ENCODE measurements at places on chromosomes 1 and 21.

DNA sequence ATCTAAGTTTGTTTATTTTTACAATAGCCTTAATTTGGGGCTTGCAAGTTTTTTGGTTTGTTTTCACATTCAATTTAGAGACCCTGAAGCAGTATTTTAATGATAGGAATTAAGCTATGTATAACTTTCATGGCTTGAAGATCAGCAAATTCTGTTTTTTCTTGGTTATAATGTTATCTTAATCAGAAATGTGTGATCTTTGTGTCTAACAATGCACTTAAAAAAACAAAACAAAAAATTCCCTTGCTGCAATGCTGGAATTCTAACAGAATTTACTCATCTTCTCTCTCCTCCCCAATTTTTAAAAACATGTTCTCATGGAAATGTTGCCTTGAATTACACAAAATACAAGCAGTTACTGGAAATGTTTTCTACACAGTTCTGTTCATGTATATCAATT lies 113.1 kb downstream of the OLFML2B start:
- DNase-seq = no peak

DNA sequence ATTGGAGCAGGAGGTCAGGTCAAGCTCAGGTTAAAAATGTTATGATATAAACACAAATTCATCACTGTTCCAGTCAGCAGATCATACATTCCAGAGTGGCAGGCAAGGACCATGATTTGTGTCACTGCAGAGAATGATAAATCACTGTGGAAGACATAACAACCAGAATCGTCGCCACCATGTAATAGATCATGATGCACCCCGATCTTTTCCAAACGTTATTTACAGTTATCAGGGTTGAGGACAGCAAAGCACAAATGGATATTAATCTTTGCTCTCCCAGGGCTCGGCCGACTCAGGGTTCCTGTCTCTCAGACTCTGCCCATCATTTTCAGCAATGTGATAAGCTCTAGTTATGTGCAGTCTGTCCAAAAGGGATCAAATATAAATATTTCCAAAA lies 122.7 kb downstream of the ZBTB18 start:
- DNase-seq = no peak

DNA sequence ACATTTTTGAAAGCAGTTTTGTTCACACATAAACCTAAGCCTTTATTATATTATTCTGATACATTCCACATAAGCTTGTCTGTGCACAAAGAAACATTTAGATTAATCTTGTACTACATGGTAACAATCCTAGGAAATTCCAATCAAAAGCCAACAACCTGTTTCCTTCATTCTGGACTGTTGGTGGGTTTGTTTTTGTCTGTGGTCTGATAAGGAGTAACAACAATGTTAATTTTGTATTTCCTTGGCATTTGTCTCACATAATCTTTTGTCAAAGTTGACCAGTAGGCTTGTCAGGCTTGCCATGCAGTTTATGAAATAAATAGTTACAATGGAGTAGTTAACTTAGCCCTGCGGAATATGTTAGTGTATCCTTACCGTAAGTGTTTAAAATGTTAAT lies 183.3 kb downstream of the DHRS3 start:
- DNase-seq = no peak

- DNase-seq = no peak
These were observed 29.6 kb upstream of the RGS1 start for GRCh38 chr1:192545896-192546521.

GRCh38 chr21:29499734-29500343 lies 201.1 kb downstream of the BACH1 start:
- no peak for DNase-seq

DNA sequence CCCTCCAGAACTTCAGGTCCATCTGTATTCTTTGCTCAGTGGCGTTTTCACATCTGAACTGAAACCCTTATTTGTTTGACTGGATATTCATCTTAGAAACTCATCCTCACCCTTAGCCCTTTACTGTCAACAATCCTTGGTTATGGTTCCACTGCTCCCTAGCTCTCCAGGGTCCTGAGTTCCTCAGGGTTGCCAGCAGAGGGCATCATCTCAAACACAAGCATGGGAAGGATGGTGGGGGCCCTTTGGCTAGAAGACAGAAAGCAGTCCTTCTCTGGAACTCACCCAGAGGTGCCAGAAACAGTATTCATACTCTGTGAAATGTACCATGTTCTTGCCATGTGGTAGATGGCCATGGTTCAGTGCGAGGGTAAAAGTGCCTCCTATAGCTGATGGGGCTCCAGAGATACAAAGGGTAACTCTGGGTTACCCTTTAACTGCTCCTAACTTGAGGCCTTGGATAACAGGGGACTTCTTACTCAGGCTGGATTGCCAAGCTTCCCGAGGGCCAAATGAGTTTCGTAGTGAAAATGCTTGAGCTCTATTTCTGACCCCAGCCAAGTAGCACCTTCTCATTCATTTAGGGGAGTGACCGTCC lies 11.3 kb downstream of the NCSTN start:
- DNase-seq = no peak

DNA sequence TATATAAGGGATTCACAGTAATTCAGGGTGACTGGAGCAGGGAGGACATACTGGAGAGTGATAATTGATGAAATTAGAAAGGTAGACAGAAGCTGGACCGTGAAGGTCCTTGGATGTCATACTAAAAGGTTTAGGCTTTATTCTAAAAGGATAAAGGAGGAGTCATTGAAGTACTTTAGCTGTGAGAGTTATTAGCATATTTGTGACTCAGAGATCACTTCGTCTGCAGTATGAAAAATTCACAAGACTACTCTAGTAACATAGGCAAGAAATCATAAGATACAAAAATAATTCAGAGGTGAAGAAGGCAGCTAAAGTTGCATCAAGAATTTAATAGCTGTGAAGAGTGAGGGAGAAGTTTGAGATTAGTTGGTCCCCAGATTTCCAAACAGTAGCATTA lies 26.3 kb downstream of the KCNA3 start:
- no peak for DNase-seq

DNA sequence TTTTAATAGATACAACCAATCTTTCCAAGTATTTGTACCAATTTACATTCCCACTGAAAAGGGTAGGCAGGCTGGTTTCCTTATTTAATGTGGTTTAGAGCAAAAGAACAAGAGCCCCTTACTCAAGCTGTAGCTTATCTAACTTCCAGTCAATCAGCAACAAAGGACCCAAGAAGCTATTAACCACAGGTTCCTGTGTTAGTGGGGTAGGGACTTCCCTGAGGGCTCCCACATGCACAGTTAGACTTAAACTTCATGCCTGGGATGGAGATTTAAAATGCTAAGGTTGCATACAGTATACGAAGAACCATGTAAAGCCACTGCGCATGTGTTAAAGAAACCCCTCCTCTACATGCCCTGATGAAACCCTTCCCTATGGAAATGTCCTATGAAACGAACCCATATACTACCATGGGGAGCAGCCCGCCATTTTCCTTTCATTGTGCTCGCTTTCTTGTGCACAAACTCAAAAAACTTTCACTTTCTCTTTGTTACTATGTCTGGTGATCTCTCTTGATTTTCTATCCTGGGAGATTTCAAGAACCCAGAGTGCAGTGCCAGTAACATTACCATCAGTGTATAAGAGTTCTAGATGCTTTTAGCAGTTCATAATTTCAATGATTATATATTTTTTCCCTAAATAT lies 23.3 kb upstream of the ST6GALNAC5 start:
- no peak for DNase-seq

DNA sequence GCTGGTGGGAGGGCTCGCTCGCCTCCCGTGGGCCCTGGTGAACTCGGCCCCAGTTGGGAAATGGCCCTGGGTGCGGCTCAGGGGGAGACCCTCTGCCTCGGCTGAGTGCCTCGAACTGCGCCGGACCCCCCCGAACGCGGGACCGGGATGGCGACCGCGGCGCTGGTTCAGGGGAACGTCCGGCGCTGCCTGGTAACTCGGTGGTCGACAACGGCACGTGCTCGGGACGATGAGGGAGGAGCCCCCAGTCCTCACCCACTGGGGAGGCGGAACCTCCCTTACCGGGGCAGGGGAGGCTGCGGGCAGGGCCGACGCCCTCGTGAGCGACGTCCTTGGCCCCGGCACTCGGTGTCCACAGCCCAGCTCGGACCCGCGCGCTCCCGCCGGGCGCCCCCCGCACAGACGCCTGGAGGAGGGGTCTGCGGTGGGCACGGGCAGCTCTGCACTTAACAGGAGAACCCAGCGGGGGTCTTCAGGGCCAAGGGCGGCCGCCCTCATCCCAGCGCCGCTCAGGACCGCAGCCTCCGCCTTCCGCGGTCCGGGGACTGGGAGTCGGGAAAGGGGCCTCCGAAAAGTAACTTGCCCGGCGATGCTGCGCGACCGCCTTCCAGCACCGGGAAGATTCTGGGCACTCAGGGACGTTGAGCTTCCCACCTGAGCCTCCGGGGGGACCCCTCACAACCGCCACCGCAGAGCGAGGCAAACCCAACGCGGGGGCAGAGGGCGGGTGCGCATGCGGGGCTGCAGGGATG lies 1.7 kb downstream of the HES4 start:
- no peak for DNase-seq

DNA sequence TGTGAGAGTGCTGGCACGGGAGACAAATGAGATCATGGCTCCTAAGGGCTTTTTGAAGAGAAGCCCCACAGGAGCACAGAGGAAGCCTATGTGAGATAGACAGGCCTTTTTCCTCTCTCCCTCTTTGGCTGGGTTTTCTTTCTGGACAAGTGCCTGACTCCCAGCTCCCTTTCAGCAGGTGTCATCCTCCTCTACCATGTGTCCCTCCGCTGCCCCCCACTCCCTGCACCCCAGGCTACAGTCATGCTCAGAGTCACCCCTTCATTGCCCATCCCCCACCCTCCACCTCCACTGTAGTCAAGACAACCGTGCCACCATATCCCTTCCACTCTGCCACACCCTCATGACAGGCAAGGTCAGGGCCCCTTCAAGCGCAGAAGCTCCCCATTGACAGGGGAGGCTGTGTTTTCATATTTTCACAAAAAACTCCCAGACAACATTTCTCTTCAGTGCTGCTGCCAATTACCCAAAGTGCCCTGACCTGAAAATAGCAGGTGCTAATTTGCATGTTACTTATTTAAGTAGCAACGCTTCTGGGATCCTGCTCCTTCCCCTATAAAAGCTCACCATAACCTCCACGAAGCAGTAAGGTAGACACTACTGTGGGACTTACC lies 92.1 kb upstream of the IPO9 start:
- no peak for DNase-seq

GRCh38 chr1:89945852-89946476 lies 48.9 kb upstream of the ZNF326 start:
- no peak for DNase-seq

GRCh38 chr1:161781995-161782394 lies 15.9 kb downstream of the ATF6 start:
- DNase-seq = no peak

DNA sequence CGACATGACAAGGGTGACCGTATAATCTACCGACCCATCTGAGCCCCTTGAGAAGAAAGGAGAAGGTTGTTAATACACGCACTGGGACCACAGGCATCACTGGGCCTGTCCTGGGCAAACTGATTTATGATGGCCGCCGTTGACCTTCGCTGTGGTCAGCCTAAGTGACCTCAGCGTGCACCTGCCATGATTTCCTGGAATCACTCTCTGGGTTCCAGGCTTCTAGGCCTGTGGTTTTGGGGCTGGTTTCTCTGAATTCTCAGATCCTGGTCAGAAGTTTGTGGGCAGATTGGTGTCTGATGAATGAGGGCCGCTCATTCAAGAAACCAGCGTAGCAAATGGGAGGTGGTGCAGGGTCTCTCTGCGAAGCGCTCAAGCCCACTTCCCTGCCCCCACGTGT lies 64.0 kb downstream of the SIK1 start:
- no peak for DNase-seq

DNA sequence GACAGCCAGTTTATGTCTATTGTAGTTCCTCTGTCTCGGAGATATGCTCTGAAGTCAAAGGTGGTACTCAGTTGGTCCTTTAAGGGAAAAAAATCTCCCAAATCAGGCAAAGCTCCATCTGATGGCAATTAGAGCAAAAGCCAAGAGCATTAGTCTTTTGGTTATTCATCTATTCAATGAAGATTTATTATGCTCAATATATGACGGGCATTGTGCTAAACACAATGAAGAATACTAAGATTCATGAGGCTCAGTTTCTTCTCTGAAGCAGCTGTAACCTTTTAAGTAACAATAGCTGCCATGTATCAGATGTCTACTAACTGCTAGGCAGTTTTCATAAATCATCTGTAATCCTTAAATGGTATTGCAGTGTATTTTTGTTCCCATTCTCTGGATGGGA lies 47.6 kb upstream of the MROH9 start:
- DNase-seq = no peak

- no peak for DNase-seq
These were observed 30.4 kb upstream of the LBR start for GRCh38 chr1:225458222-225458631.

GRCh38 chr1:154879038-154879421 lies 8.9 kb upstream of the KCNN3 start:
- no peak for DNase-seq

DNA sequence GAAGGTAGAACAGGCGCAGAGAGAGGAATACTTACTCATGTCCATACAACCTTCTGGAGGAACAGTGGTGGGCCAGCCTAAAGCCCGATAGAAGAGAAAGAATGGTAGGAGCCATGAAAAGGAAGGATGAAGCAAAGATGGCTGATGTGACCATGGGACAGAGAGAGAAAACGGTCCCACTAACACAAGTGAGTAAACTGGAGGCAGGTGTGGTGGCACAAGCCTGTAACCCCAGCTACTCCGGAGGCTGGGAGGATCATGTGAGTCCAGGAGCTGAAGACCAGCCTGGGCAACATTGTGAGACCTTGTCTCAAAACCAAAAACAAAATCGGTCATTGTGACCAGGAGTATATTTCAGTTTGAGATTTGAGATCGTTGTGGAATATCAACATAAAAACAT lies 49.4 kb downstream of the C1orf198 start:
- DNase-seq = no peak

GRCh38 chr1:115506924-115507589 lies 134.7 kb upstream of the VANGL1 start:
- no peak for DNase-seq

- DNase-seq = no peak
These were observed 127.1 kb upstream of the B3GALT2 start for GRCh38 chr1:193313354-193314140.

GRCh38 chr1:206551986-206552326 lies 44.6 kb downstream of the RASSF5 start:
- no peak for DNase-seq

All from activated CD8-positive, alpha-beta memory T cell treated with anti-CD3 and anti-CD28 coated beads for 48 hours (primary cell).